T-helper 9 cell (primary cell): ENCODE measurements at places on chromosomes 3 and 15.

DNA sequence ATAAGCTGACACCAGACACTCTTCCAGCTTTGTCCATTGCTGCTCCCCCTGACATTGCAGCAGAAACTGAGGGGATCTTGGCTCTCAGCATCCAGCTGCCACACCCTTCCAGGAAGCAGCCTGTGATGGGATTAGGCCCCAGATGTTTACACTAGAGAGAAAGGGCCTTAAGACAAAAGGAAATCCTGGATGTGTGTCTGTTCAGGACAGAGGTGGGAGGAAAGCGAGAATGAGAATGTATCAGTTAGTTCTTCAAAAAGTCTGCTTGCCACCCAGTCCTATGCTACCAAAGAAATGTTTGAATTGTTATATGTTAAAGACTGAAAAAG is 58.8 kb downstream of the HES1 start:
- DNase-seq = no peak

- DNase-seq = no peak
Measured at GRCh38 chr15:59649603-59650002, 7.7 kb downstream of the GTF2A2 start.

DNA sequence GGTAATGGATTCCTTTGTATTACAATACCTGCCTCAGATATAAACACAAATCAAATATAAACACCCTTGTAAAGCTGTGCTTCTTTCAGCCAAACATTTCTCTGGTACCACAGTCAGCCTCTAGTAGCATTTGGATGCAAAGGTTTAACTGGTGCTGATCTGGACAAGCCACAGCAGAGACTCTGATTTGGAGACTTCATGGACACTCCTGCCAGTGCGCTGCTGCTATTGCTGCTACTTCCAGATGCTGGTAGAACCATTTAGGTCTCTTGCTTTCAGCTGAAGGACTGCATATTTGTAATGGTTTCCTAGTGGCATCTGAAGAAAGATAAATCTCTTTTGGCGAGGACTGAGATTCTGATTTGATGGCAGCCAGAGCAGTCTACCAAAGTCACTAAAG is 36.9 kb downstream of the NCK1 start:
- no peak for DNase-seq

GRCh38 chr3:32584660-32585059 is 14.0 kb upstream of the DYNC1LI1 start:
- DNase-seq = no peak

DNA sequence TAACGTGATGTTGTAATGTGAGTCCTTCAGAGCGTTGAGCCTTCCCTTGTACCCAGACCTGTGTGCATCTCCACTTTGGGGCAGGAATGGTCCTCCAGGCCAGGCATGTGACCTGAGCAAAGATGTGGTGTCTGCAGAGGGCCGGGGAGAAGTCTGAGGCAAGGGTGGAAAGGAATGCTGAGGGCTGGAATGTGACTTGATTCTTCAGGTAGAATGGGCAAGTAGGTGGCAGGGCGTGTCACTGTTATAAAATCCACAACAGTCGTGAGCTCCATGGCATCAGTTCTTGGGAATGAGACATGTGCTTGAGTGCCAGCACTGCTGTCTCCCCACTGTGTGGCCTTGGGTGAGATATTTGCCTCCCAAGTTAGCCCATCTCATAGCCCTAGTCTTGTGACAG is 24.0 kb upstream of the BSN start:
- no peak for DNase-seq

DNA sequence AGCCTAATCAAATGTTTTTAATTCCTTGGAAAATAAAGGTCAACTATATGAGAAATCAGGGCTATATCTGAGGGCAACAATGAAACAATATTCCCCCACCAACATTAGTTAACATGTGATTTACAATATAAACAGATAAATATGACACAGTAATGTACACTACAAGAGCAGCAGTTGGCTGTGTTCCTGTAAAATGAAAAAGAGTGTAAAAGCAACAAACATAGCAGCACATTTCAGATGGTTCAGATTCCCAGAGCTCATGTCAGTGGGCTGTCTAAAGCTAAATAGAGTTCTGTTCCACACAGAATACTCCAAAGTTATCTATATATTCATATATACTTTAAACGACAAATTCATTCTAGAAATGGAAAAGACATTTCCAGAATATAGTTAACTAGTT is 42.6 kb downstream of the ANKRD28 start:
- no peak for DNase-seq

DNA sequence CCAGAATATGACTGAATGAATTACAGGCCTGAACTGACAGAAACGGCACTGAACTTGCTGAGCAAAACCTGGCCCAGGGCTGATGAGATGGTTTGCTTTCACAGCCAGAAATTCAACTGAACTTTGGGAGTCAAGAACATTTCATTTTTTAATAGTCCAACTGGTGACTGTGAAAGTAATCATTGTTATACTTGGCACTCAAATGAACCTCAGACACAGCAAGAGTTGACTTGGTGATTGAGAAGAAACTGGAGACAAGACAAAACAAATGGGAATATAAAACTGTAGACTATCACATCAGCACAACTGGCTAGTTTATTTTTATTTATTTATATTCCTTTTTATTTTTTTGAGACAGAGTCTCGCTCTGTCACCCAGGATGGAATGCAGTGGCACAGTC is 858.9 kb upstream of the CFAP20DC start:
- no peak for DNase-seq

GRCh38 chr15:84659904-84660781 is 2.1 kb upstream of the NMB start:
- no peak for DNase-seq

DNA sequence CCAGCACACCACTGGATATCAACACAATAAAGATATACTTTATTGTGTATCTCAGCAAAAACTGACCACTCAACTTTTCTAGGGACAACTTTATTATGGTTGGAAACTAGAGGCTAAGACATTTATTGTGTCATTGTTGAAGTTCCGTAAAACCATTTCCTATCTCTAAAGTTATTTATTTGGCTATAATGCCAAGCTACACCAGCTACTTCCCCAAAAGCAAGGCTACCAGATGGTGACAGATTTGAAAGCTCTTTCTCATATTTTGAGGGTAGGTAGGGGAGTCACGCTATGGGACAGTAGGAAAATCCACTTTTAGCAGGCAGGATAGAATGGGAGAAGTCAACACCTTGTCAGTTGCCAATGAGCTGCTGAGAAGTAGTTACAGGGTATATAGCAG is 834.6 kb upstream of the CFAP20DC start:
- DNase-seq = no peak

DNA sequence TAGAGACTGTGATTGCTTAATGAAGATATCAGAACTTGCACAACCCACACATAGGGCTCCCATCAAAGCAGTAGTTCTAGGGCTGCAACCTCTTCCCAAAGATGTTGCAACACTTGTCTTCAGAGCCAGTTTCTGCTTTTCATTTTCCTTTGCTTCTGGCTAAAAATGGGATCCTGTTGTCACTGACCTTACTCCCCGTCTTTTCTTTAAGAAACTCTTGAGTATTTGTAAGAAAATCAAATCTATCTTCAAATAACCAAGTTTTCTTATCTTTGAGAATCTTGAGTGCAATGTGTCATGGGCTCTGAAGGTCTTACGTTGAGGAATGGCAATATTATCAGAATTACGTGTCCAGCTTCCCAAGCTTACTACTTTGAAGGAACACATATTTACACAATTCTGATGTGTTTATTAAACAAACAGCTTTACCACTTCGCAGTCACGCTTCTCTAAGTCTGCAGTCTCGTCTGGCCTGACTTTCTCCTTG is 24.1 kb downstream of the CACNA1D start:
- DNase-seq = no peak

GRCh38 chr15:62769604-62770003 is 272.9 kb upstream of the TPM1 start:
- DNase-seq = no peak

GRCh38 chr3:9852528-9852927 is 8.7 kb upstream of the RPUSD3 start:
- no peak for DNase-seq

- no peak for DNase-seq
Measured at GRCh38 chr3:37952564-37952963, 38.0 kb upstream of the VILL start.

- no peak for DNase-seq
Measured at GRCh38 chr3:59872128-59872527, 822.3 kb upstream of the CFAP20DC start.

GRCh38 chr3:168968609-168969008 is 694.9 kb downstream of the MECOM start:
- no peak for DNase-seq

- DNase-seq = no peak
Measured at GRCh38 chr15:57457726-57458125, 81.4 kb downstream of the CGNL1 start.

DNA sequence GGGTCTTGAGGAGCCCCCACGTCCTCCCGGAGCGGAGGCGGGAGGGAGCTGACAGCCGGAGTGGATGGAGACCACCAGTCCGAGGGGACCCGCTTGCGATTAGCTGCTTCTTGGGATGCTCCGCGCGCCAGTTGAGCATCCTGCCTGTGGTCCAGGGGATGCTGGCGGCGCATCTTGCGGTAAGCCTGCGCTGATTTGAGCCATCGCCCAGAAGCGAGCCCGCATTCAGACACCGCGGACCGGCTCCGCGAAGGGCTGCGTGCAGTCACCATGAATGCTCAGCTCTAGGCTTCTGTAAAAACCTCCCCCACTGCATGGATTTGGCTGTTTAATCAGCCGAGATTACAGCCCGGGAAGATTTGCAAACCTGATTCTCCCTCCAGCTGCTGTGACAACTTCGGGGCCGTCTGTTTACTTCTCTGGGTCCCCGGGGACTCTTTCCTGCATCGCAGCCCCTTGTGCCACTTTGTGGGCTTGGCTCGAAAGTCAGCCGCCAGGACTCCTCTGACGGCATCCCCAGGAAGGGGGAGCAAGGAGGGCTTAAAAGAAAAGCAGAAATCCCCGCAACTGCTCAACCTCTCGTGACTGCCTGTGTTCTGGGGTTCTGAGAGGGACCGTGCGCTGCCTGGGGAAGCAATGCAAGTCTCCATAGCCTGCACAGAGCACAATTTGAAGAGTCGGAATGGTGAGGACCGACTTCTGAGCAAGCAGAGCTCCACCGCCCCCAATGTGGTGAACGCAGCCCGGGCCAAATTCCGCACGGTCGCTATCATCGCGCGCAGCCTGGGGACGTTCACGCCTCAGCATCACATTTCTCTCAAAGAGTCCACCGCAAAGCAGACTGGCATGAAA is 171.1 kb downstream of the KCNAB1 start:
- no peak for DNase-seq

GRCh38 chr3:188400494-188401243 is 246.7 kb downstream of the LPP start:
- no peak for DNase-seq

DNA sequence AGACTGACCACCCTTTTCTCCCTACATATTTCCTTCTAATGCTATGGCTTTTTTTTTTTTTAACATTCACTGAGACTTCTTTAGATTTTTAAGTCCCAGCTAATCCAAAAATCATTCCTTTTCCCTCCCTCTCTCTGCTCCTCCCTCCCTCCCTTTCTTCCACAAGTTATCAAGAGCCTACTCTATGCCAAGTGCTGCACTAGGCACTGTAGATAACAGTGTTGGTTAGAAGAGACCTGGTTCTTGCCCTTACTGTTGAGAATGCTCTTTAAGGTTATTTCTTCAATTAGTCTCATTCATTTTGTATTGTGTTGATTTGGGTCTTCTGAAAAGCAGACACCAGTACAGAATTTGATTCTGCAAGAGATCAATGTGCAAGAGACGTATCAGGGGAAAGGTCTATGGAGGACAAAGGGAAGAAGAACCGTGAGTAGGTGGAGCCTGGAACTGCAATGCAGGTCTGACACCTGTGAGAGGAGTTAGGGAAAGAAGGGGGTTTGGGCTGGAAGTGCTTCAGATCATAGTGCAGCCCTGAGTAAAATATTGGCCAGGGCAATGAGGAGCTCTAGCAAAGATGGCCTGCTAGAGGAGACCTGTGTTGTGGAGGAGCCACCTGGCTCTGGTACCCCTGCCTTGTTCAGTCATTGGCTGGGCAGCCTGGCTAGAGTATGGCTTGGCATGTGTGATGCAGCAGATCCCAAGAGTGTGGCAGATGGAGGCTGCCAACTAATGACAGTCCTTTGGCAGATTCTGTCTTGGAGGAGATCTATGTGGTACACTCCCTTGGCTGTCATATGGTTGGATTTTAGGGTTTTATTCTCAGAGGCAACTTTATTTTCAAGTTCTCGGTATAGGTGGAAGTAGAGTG is 9.7 kb upstream of the PCOLCE2 start:
- DNase-seq = no peak

DNA sequence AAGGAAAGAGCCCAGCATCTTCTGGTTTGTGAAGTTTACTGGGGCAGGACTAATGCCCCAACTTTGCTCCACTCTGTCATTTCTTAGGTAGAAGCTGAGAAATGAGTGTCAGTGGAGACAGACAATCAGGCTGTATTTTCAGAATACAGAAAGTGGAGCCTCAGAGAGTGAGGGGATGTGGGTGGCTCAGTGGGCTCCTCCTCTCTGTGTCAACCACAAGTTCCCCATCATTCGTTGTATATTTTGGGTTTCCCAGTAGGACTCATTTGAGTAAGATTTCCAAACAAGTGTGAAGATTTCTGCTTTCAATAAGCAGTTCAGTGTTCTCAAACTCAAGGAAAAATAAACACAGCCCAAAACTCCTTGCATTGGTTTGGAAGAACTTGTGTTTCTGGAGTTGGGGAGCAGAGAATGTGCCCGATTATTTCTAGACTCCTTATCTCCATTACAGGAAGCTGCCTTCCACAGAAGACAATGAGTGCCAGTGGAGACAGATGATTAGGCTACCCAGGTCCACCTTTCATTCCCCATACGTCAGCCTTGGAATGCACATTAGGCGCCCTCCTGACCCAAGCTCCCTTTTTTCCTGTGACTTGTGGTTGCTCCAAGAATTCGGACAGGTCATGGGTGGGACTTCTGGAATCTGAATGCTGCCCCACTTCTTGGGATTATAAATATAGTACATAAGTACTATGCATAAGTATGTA is 792.1 kb upstream of the LMCD1 start:
- DNase-seq = no peak

DNA sequence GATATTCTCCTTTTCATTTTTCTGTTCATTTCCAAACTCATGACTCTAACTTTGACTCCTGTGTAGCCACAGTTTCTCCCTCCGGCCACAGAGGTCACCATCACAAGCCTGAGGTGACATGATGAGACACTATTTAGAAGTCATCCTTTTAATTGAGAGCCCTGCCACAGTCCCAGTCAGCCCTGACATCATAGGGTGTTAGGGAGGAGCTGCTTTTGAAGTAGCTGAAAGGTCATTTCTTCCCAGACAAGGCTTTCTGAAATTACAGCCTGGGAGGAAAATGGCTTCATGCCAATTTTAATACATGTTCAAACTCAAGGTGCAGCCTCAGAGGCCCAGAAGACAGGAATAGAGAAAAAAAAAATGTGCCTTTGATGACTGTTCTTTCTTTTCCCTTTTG is 532.8 kb upstream of the TGFBR2 start:
- DNase-seq = no peak

- DNase-seq = no peak
Measured at GRCh38 chr3:172317984-172318383, 130.3 kb downstream of the GHSR start.

GRCh38 chr3:57538465-57538864 is 5.7 kb downstream of the DNAH12 start:
- no peak for DNase-seq
